GM13976 (cell line): ENCODE measurements at places on chromosomes 2 and 18.

DNA sequence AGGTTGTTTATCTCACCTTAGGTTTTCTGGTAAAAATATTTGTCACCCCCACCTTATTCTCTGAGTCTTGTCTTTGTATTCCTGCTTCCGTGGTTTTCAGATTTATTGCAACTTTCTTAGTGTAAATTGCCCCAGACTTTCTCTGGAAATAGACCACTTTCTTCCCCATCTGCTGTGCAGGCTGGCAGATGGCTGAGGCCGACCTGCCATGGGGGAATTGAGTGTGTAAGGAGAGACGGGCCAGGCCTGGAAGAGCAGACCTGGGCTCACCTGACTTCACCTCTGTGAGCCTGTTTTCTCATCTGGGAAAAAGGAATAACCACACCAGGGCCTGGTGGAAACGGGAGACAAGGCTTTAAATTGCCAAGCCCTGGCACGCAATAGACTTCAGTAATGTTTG is 44.9 kb downstream of the ACKR3 start:
- DNase-seq, result no peak

GRCh38 chr2:184119989-184120800 is 478.1 kb upstream of the ZNF804A start:
- no peak for DNase-seq

DNA sequence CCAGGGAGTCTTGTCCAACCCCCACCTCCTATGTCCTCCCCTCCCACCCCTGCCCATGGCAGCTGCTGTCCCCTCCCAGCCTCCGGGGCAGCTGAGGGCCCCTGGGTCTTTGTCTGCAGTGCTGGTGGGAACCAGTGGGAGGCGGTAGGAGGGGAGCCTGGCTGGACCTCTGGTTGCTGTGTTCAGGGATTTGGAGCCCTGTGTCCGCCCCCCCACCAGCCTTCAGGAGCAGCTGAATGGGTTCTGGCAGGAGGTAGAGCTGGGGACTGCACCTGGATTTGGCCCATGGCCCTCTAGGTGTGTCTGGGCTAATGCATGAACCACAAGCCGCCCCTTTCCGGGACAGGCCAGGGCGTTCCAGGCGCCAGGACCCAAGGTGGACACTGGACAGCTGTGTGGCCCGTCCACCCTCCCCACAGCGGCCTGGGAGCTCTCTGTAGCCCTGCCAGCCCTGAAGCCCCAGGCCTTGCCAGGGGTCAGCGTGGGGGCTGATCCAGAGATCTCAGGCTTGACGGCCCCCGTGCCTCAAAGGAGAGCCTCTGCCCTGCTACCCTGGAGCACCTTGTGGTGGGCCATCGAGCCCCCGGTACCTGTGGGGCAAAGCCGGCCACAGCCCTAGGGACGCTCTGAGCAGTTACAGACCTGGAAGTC is 25.4 kb downstream of the GPC1 start:
- DNase-seq, result no peak

GRCh38 chr2:47035615-47036488 is 119.3 kb downstream of the STPG4 start:
- no peak for DNase-seq

DNA sequence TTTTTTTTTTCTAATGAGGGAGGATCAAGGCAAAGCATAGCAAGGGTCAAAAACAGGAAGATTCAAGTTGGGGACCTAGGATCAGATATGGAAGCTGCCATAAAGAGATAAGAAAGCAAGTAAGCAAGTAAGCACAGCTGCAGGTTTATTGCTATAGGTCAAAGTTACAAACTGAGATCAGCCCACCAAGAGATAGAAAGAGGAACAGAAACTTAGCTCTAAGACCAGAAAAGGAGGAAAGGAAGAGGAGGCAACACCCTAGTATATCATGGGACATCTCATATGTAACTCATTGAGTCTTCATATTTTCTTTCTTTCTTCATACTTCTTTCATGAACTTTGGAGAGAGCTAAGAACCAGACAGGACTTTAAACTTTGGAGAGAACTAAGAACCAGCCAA is 295.9 kb upstream of the CRIM1 start:
- peak; percentile 10 for DNase-seq

GRCh38 chr18:48896875-48897511 is 53.8 kb downstream of the SMAD7 start:
- DNase-seq, result peak; percentile 75

DNA sequence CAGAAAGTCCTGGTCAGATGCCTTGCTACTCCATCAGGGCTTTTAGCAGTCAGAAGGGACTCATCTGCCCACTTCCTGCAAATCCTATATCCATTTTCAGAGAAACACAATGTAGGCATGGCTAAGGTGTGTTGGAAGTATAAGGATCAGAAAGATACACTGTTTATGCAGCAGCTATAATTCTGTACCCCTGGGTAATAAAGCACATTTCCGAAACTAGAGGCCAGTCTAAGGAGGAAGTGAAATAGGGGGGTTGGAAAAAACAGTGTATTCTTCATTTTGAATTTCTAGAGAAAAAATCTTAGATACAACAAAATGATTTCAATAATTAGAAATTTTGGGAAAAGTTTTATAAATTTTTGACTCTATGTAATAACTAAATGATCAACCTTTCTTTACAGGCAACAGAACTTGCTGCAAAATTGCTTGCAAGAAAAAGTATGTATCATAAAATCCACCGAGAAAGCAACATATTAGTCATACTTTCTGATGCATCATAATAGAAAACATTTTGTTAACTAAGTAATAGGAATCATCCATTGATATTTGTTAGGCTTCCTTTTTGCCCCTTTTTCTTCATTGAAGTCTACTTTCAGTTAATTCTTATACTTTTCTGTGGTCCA is 47.4 kb downstream of the FSIP2 start:
- no peak for DNase-seq

GRCh38 chr18:6920099-6920955 is 190.8 kb downstream of the ARHGAP28 start:
- peak; percentile 52 for DNase-seq

- no peak for DNase-seq
Measured at GRCh38 chr2:172084395-172084644, 987 bp upstream of the DLX1 start.

DNA sequence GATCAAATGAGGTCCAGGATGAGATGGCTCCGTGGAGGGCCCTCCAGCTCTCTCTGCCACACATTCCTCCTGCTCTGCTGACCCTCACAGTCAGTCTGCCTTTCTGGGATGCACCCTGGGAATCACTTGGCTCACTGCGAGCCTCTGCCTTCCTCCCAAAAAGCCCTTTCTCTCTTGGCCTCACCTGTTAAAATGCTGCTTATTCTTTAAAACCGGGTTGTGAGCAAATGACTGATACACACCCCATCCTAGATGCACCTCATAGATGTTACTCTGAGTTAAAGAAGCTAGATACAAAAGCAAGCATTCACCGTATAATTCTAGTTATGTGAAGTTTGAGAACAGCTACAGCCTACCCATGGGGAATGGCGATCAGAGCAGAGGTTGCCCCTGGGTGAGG is 167.7 kb upstream of the MYCN start:
- no peak for DNase-seq

GRCh38 chr18:34548120-34548972 is 161.8 kb upstream of the DTNA start:
- DNase-seq, result no peak

- DNase-seq, result peak; percentile 61
Measured at GRCh38 chr2:9473985-9474360, 378 bp upstream of the IAH1 start.

- DNase-seq, result no peak
Measured at GRCh38 chr18:36501100-36501499, 203.6 kb downstream of the FHOD3 start.

DNA sequence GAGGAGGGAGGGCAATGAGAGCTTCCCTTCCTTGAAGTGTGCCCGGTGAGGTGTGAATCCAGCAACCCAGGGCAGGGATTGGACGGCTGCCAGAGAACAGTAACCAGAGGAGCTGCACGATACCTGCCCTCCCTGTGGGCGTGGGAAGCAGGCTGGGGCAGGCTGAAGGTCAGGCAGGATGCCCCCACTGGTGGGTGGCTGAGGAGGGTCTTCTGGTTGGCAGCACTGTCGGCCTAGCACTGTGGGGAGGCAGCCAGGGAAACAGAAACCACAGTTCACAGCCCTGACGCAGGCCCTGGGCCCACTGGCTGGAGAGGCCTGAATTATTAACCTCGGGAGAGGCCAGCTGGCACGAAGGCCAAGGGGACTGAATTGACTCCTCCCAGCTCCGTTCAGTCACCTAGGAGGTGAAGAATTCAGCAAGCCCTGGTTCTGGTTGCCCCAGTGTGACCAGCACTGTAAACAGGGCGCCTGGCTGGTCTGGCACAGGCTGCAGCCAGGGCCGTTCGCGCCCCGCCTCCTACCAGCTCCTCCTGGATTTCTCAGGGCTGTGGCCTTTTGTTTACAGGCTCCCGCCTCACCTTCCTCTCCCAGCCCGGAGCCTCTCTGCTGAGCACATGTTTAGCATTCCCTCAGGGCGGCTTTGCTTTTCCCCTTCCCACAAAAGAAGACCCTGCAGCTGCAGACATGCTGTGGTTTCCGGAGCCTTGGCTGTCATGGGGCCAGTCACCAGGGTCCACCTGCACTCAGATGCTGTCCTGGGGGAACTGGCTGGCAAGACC is 97.8 kb downstream of the B3GNT2 start:
- no peak for DNase-seq

- DNase-seq, result peak; percentile 76
Measured at GRCh38 chr2:233422050-233422639, 67.9 kb downstream of the DGKD start.

GRCh38 chr18:23852236-23853045 is 162.1 kb upstream of the TTC39C start:
- no peak for DNase-seq

- DNase-seq, result no peak
Measured at GRCh38 chr2:189411860-189412259, 29.4 kb upstream of the WDR75 start.

DNA sequence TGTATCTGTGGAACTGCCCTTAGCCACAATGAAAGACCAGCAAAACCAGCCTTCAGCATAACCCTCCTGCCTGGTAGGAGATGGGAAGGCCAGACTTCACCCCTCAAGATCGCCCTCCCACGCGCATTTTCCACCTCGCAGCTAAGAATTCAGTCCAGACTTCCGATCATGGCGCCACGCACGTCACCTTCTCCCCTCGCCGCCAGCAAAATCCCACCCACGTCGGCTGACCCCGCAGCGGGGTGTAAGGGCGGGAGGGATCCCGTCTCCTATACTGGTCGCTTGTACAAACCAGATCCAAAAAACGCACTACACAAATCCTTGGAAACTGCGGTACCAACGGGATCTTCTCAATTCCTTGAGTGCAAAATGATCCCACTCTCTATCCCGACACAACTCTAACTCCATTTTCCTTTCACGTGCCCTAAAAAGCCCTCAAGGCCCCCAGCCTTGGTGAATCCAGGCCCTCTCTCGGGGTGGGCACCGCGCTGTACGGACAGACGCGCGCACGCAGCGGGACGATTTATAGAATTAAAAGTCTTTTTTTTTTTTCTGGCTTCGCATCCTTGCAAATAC is 1.0 kb upstream of the BMPR2 start:
- peak; percentile 40 for DNase-seq

DNA sequence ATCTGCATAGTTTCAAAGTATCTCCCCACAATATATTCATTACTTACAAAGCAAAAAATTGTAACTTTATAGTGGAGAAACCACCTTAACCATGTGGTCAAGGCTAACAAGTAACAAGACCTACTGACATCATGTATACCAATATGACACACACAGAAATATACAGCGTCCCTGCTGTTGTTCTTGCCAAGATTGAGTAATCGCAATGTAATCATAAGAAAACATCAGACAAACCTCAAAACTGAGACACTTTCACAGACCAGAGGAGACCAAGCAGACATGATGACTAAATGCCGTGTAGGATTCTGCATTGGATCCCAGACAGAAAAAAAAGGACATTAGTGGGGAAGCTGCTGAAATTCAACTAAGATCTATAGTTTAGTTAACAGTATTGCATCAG is 123.0 kb downstream of the ACAA2 start:
- DNase-seq, result no peak
